ENCODE measurements at places on chromosomes 2 and 18.
A peak's percentile ranks its signal among the peaks of the same experiment; 100 is the strongest.

DNA sequence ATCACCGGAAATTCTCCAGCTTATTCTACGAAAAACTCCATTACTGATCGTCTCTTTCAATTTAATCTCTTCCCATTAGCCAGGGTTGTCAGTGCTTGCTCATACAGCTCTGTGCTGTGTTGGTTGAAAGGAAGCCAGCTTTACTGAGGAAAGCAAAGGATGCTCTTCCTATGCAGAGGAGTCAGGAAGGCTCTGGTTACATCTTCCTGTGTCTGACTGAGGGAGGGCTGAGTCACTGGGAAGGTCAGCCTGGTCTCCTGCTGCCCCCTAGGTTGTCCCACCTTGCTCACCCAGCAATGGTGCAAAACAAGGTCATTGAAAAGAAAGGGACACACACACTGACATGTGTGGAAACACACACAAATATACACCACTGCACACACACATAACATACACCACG is 975.6 kb downstream of the DCDC2C start:
- DNase-seq, result no peak

DNA sequence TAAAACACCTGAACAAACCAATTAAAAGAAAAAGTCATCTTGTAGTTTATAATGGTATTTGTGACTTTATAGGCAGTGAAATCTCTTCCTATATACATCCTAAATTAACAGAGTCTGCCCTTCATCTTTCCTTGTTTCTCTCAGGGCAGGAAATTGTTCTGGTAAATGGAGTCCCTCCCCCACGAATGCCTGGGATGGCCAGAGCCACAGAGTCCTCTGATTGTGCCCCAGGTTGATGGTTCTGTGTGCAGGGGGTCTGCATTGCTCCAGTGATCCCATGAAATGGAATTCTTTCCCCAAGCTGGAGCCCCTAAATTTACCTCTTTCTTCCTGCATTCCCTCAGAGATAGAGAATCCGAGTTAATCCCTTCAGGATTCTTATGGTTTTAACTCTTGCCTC is 155.5 kb downstream of the MTX2 start:
- no peak for DNase-seq

GRCh38 chr2:121088251-121089165 is 196.5 kb downstream of the TFCP2L1 start:
- peak; percentile 67 for DNase-seq

DNA sequence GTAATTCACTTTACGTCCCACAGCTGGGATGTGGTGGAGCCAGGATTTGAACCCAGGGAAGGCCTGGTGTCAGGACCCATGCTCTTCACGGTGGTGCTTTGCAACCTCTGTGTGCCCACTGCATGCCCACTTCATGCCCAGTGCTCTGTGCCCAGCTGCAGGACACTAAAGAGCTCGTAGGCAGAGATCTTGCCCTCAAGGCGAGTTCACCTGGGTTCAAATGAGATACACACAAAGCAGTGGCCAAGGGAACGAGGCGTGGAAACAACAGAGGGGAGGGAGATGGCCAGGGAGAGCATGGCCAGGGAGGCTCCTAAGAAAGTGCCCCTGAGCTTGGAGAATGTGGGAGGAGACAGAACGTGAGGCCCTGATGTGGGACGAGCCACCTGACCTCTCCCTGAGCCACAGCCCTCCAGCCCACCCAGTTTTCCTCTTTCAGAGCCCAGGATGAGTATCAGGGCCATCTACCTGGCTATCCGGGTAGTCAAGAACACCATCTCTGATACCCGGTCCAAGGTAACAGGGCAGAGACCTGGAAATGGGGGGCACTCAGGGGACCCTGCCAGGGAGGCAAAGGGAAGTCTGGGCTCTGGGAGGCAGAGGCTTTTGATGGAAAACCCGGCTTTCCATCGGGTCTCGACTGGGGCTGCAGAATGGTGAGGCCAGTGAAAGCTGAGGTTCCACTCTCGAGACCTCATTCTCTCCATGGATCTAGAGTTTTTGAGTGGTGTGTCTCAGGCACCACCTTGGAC is 20.4 kb downstream of the MROH2A start:
- DNase-seq, result no peak

DNA sequence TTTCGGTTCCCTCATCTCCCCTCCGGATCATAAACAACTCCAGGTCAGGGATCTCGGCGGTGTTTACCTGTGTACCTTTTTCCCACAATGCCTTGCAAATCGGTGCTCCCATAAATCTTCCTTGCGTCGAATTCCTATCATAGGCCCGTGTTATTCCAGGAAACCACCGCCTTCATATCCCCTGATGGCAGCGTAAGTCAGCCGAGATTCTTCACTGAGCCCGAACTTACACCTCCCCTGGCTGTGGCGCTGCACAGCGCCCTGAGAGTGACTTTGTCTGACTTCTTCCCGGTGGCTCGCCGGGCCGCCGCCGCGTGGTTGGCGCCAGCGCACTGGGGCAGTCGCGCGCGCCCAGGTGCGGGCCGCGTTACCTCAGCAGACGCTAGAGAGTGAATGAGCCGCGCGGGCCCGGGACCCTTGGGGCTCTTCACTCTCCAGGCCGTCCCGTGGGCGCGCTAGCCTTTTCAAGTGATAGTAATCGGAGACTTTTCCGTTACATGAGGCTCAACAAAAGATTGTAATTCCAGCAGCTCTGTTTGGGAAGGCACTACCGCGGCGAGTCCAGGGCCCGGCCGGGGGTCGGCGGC is 101.6 kb downstream of the SPTBN1 start:
- peak; percentile 77 for DNase-seq

Measured in left ventricle myocardium superior (tissue), 1 donor.